NCI-H524 treated with DMSO at 0.1 percent for 48 hours (cell line): ENCODE measurements at places on chromosomes 5 and 9.

- DNase-seq, result no peak
Observed at GRCh38 chr5:154039458-154039829, 677 bp downstream of the MFAP3 start.

DNA sequence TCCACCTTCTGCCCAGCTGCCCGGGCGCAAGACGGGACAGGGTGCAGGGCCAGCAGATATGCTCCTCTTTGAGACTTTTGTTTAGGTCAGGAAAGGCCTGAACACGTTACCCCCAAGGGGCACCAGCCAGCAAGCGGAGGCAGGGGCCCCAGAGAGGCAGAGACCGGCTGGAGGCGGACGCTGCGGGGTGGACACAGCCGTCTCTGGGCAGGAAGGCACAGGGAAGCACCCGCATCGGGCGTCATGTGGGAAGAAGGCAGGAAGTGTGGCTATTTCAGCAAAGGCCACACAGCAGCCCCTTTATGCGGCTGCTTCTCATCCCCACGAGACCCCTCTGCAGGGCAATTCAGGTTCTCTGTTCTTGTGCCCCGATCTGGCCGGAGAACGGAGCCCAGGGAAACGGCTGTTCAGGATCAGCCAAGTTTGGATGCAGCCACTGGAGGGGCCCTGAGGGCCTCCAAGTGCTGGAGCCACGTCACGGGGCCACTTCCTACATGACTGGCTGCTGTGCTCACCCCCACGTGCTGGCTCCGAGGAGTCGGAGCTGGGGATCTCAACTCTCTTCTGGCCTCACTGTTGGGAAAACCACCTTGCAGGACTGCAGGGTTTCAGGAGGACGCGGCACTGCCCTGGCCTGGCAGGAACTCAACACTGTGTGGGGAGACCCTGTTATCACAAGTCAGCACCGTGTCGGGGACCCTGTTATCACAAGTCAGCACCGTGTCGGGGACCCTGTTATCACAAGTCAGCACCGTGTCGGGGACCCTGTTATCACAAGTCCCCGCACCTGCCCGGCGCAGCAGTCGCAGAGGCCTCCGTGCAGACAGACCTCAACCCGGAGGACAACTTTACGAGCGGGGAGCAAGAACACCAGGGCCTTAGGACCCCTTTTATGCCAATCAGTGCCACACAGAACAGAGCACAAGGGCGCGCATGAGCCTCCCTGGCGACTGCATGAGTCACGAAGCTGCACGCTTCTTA, 44.4 kb downstream of the SLC12A7 start:
- DNase-seq, result no peak

DNA sequence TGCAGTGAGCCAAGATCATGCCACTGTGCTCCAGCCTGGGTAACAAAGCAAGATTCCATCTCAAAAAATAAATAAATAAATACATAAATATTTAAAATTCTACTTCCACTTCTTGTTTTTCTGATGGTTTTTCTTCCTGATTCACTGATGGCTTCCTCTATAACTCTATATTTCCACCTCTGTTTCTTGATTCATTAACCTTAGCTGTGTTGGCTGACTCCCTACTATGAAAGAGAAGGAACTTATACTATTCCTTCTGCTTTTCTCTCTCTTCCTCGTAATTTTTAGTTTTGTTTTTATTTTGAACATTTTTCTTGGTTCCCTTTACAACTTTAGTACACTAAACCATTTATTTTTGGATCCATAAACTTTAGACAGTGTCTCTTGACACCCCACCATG, 103.5 kb downstream of the MAMDC2 start:
- DNase-seq, result no peak

GRCh38 chr9:98836206-98836605, 28.7 kb downstream of the GALNT12 start:
- no peak for DNase-seq

DNA sequence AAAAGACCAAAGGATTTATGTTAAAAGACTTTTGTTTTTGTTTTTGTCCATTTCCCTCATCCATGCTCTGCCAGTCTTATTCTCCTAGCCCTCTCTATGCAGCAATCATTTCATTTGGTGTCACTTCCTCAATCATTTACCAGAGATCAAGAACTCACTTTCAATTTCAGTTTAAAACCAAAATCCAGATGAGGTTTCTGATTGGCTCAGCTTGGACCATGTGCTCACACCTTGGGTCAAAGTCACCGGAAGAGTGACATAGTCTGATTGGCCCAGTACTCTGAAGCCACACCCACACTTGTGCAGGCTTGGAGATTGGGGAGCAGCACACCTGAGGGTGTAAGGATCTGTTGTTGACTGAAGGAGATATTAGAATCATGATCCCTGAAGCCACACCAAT, 79.6 kb downstream of the TLR4 start:
- DNase-seq, result no peak

DNA sequence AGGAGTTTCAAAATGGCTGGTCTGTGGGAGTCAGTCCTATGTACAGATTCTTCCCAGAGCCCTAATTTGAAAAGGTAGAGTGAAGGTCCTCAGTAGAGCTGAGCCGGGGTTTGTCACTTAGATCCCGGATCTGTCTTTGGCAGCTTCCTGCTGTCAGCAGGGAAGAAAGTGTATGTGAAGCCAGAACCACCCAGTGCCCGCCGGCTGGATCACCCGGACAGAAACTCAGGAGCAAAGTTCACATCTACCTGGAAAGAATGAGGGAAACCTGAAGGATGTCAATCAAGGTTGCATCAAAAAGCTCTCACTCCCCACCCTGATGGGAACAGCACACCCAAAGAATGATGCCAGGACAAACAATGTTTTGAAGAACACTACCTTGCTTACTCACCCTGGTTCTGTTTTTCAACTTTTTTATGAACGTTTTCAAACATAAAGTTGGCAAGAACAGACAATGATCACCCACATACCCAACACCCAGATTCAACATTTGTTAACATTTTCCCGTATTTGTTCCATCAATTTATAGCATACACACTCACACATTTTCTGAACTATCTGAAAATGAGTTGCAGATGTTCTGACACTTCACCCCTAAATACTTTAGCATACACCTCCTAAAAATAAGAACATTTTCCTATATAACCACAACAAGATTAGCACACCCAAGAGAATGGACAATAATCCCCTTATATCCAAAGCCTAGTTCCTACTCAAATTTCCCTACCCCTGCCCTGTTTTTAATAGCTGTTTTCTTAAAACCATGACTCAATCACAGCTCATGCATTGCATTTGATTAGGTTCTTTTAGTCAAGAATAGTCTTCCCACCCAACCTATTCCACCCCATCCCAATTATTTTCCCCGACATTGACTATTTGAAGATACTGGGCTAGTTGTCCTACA, 133.9 kb downstream of the LHFPL2 start:
- DNase-seq, result no peak

DNA sequence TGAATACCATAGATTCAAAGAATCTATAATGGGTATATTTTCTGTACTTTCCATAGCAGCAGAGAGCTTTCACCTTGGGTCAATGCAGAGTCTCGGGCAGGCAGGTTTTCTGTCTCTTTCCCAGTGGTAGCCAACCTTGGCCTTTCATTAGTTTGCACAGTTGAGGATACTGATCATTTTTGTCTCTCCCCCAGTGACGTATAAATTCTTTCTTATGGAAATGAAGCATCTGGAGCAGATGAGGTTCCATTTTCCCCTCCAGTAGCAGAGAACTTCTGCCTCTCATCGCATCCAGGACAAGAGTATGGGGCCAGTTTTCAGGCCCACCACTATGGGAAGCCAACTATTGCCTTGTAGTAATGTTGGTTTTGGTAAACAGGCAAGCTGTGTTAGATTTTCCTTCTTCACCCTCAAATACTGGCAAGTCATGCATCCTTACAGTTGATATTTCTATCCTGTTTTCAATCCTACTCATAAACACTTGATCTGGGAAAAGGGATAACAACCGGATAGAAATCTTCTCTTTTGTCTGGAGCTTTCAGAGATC, 845.2 kb upstream of the CDH18 start:
- DNase-seq, result no peak

DNA sequence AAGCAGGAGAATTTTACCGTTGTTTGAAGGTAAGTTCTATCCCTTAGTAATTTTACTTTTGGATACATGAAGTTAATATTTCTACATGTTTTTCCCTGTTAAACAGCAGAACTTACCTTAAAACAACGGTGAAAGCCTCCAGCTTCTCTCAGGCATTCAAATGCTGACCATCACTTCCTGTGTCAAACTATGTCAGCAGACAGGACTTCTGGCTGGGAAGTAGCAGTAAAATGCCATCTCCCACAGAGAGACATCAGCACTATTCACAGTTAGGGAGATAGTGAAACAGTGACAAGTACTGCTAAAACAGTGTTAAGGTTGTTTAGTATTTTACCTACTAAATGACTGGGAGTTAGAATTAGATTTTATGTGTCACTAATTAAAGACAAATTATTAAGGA, 34.2 kb upstream of the GOLGA1 start:
- no peak for DNase-seq

GRCh38 chr9:134624621-134625181, 16.9 kb upstream of the COL5A1 start:
- no peak for DNase-seq

GRCh38 chr9:92522983-92523970, 12.5 kb downstream of the ECM2 start:
- DNase-seq, result no peak

- DNase-seq, result peak; percentile 25
Observed at GRCh38 chr5:6455571-6456200, 7.0 kb downstream of the UBE2QL1 start.

DNA sequence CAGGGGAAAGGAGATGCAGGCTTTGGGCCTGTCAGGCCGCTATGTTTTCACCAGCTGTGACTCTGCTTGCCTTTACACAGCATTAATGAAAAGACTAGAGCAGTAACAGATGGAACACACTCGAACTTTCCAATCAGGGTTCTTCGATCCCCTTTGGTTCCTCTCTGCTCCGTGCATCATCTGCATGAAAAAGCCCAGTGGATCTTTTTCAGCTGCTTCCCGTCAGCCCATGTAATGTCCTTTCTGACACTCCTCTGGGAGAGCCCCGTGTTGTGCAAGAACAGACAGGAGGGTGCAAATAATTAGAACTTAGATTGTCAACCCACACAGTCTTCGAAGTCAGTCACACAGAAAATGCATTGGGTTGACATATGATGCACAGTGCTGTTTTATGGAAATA, 448.9 kb upstream of the ZNF462 start:
- peak; percentile 56 for DNase-seq

DNA sequence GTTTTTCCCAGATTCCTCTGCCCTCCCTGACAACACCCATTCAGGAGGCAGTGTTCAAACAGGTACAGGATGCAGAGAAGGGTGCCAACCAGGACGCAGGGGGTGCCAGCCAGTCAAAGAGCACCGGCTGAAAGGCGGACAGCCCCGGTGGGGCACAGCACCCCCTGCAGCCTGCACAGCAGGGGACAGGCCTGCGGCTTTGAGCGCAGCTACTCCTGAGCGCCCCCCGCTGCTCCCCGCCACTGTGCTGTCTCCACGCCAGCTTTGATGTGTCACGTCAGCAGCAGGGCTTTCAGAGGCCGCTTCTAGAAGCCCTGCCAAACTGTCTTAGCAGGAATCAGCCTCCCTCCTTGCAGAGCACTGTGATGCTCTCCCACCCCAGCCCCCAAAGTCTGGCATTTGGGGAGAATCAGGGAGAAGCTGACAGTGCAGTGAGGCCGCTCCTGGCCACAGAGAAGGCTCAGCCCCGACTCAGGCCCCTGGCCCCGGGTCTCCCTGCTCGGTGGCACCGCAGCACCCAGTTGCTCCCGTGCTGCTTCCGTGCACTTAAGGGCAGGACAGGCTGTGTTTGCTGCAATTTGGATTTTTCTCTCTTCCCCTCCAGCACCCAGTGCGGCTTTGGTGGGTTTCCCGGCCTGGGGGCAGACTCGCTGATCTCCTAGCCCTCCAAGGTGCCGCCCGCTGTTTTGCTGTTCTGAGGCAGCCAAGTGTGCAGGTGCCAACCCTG, 20.3 kb downstream of the AK8 start:
- DNase-seq, result no peak

DNA sequence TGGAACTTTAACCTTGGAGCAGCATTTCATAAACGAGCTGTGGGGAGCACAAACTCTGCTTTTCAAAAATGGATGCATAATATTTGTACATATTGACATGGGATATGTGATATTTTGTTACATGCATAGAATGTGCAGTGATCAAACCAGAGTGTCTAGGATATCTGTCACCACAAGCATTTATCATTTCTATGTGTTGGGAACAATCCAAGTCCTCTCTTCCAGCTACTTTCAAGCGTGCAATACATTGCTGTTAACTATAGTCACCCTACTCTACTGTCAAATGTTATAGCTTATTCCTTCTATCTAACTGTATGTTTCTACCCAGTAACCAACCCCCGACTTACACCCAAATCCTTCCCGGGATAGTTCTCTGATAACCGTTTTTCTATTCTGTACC, 15.0 kb upstream of the C5orf58 start:
- no peak for DNase-seq

DNA sequence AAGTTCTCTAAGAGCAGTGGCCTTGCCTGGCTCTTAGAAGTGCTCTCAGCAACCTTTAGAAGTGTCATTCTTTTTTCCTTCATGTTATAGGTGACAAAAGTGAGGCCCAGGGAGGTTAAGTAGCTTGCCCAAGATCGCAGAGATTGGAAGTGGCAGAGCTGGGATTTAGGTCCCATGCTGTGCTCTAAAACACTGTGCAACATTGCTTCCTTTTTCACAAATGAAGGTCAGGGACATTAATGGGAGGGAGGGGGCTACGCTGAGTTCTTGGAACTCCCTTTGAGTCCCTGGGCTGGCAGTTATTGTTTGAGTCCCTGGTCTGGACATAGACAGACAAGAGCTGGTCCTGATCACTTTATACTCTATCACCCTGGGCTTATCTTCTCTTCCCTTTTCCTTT, 45.3 kb downstream of the PAM start:
- DNase-seq, result no peak

DNA sequence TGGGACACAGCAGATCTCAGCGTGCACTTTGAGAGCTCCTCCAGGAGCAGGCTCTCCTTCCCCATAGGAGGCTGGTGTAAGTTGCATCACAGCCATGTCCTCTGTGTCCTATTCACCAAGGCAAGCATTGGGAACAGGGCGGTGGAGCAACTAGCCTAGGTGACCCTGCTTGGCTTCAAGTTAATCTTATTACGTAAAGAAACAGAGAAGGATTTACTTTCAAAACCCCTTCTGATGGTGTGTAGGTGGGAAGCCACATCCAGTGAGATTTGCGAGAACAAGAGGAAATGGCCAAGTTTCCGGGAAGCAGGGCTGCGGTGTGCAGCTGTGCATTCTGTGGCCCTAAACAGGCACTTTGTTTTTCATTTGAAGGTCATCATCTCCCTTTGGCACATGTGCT, 80.2 kb downstream of the TRIO start:
- DNase-seq, result no peak

GRCh38 chr9:124347206-124347967, 67.9 kb downstream of the PSMB7 start:
- DNase-seq, result no peak
